Thoracic aorta (tissue), 2 donors: ENCODE measurements at places on chromosomes 3 and 15.

DNA sequence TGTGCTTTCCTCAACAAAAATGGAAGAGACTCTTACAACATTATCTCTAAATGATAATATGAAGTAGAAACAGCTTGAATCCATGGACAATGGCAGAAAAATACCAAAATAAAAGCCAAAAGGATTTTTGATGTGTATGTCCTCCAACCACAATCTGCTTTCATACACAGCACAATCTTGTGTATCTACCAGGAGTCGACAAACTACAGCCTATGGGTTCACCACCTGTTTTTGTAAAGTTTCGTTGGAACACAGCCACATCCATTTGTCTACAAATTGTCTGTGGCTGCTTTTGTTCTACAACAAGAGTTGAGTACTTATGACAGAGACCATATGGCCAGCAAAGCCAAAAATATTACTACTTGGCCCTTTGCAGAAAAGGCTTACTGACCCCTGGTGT lies 88.7 kb upstream of the UBE2E2 start:
- H3K27me3 ChIP-seq: no peaks in the 10 kb centered on the region

GRCh38 chr3:18419232-18419631 lies 5.9 kb downstream of the SATB1 start:
- H3K4me3 ChIP-seq: peak overlapping the region; percentile 16
- no peak overlapping the region for H3K27ac ChIP-seq
- H3K4me1 ChIP-seq: peaks cover 30% of the 10 kb centered on the region
- no peaks in the 10 kb centered on the region for H3K27me3 ChIP-seq
- H3K36me3 ChIP-seq: no peaks in the 10 kb centered on the region

DNA sequence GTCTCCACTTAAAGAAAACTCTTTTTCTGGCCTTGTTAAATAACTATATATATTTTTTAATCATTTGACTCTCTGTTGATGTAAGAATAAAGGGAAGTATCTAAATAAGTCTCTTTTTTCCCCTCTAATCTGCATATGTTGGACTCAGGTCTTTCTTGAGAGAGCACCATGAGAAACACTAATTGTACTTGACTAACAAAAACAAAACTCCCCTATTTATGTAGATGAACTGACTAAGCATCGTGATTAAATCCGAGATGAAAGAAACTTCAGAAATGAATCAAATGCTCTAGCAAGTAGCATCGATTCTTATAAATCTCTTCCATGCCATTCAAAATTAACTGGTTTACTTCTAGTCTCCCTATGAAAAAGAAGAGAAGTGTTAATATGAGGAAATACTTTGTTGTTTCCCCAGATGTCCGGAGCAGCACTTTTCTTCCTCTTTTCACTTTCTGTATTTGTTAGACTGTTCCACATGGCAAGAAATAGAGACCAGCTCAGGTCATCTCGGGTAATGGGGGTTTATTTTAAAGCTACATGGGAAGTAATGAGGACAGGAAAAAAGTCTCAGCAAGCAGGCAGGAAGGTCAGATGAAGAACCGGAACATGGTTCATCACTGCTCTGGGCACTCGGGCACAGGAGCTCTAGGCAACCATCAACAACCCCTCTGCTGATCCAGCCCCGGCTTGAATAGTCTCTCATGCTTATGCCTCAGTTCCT lies 288.3 kb downstream of the CNTN6 start:
- H3K27ac ChIP-seq: no peak overlapping the region
- no peaks in the 10 kb centered on the region for H3K36me3 ChIP-seq
- H3K4me1 ChIP-seq: no peaks in the 10 kb centered on the region
- H3K27me3 ChIP-seq: no peaks in the 10 kb centered on the region

- no peaks in the 10 kb centered on the region for H3K27me3 ChIP-seq
- H3K4me3 ChIP-seq: no peak overlapping the region
- no peak overlapping the region for H3K27ac ChIP-seq
- no peak for DNase-seq
Measured at GRCh38 chr3:159831466-159831865, 157.2 kb upstream of the IL12A start.

DNA sequence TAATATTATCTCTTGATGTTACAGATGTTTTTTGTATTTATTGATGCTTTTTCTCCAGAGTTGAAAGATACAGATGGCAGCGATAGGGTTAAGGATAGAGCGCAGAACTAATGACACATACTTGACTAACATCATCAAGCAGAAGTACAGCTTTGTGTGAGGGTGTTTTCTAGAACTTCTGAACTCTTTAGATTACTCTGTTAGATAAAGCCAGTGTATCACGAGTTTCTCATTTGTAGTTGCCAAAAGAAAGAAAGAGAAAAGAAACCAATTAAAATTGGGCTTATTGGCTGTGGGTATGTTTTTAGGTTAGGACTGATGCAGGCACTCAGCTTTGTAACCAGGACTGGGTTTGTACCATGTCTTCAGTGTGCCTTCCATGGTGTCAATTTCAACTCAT lies 6.6 kb upstream of the GPR171 start:
- no peaks in the 10 kb centered on the region for H3K4me1 ChIP-seq
- no peak for DNase-seq
- H3K36me3 ChIP-seq: no peaks in the 10 kb centered on the region
- no peak overlapping the region for H3K27ac ChIP-seq

DNA sequence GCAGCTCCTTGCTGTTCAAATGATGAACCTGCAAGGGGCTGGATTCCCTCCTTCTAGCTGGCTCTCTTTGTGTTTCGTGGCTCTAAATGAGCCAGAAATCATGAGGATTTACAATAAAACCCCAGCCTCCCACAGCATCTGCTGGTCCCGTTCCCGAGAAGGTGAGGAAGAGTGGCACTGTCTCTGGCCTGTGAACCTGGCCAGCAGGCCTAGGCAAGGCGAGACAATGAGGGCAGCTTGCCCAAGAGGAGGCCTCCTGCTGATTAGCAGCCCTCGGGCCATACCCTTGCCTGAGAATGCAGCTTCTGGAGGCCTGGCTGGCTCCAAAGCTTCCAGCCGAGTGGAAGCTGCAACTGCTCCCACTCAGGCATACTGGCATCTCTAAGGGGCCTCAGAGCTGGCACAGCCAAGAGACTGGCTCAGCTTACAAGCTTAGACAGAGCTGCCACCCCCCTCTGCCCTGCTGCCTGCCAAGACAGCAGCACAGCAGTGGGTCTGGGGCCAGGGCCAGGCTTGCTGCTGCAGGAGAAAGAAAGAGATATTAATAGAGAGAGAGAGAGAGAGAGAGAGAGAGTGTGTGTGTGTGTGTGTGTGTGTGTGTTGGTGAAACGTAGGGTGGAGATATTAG lies 76.5 kb downstream of the HMG20A start:
- H3K36me3 ChIP-seq: no peaks in the 10 kb centered on the region
- DNase-seq: no peak
- peaks cover 51% of the 10 kb centered on the region for H3K4me1 ChIP-seq
- peak overlapping the region; percentile 28 for H3K4me3 ChIP-seq
